ENCODE measurements at places on chromosomes 5 and 9.

GRCh38 chr5:141564216-141564692 is 54.5 kb downstream of the DIAPH1 start:
- DNase-seq = peak; percentile 55

DNA sequence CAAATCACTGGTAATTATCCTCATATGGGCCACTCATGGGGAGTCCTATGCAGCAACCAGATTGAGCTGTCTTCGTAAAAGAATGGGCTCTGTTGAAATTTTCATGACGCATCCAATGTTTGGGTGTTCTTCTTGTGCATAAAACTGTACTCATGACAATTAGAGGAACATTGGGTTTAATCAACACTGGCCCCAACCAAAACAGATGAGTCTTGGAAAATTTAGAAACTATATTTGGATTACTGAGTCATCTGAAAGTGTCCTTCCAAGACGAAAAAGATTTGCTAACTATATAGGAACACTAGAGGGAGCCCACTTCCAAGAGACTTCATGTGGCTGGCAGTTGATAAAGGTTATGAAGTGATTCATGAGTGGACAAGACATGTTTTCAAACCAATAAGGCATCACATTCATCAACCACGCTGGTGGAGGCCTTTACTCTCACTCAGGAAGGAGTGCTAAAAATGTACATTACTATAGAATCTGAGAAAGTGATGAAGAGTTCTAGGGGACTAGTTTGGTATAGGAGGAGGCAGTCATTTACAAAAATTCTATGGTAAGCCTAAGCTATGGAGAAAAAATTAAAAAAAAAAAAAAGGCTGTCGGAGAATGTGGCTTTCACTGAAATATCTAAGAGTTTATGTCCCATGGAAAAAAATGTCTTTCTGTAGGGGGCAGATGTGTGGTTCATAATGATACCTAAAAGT is 313.5 kb downstream of the PRDM9 start:
- no peak for DNase-seq

GRCh38 chr9:137321726-137322361 is 19.8 kb upstream of the NRARP start:
- DNase-seq = no peak

DNA sequence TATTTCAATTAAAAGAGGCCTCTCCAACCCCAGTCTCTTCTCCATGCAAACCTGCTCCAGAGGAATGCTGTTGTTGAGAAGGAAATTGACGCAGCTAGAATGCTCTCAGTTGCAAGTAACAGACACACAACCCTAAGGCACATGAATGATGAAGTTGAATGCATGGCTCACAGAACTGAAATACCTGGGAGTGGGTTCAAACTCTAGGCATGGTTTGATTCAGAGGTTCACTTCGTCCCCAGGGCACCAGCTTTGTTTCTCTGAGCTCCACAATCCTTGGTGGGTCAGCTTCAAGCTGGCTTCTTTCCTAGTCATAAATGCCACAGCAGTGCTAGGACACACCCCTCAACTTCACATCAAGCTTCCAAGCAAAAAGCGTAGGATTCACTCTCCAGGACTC is 4.6 kb downstream of the ACTL7B start:
- no peak for DNase-seq

- DNase-seq = no peak
Measured at GRCh38 chr5:126746290-126746689, 30.6 kb upstream of the LMNB1 start.

- DNase-seq = no peak
Measured at GRCh38 chr5:124234022-124234769, 512.2 kb downstream of the ZNF608 start.

- peak; percentile 83 for DNase-seq
Measured at GRCh38 chr5:1294835-1295649, at the start of gene TERT. Gene TERT (minus strand): TSS chr5:1295068. CDS start chr5:1294989, 79 bp downstream.

DNA sequence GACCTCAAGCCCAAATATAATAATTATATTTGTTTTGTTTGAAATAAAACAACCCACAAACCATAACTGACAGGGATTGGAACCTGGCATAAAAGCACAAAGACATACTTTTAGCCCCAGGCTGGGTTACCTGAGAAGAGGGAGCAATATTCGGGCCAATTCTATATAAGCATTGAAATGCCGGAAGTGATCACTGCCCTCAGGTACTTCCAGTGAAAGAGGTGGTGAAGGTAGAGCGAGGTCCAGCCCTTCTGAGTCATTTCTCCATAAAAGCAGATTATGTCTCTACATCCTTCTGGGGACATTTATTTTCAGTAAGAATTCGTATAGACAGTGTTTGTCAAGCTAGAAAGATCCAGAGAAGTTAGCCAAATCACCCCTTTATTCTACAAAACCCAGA is 59.6 kb downstream of the GCNT4 start:
- DNase-seq = no peak

DNA sequence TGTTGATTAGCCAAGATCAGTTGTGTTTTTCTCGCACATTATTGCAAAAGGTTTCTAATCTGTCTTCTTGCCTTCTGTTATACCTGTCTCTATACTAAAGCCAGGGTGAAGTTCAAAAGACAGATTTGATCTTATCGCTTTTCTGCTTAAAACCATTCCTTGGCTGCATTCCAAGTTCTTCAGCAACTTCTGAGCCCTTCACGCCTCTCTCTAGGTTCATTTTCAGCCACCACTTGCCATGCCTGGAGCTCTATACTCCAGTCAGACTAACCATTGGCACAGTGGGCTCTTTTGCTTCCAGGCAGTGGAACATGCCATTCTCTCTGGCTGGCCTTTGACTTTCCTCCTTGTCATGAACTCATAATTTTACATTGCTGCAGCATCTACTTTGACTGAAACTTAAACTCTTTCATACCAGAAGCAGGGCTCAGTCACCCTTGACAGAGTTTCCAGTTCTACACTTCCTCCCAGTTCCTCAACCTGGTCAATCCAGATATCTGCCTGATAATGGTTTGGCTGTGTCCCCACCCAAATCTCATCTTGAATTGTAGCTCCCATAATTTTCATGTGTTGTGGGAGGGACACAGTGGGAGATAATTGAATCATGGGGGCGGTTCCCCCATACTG is 114.4 kb downstream of the SLC12A2 start:
- DNase-seq = no peak

- no peak for DNase-seq
Measured at GRCh38 chr9:108474356-108474755, 381.4 kb downstream of the ACTL7B start.

GRCh38 chr5:159765135-159765433 is 151.2 kb upstream of the ADRA1B start:
- DNase-seq = no peak

- DNase-seq = no peak
Measured at GRCh38 chr5:143614831-143615230, 197.1 kb upstream of the HMHB1 start.

GRCh38 chr9:2749485-2749884 is 32.2 kb downstream of the KCNV2 start:
- no peak for DNase-seq

- peak; percentile 45 for DNase-seq
Measured at GRCh38 chr9:75891277-75891741, 836 bp downstream of the PCSK5 start.

DNA sequence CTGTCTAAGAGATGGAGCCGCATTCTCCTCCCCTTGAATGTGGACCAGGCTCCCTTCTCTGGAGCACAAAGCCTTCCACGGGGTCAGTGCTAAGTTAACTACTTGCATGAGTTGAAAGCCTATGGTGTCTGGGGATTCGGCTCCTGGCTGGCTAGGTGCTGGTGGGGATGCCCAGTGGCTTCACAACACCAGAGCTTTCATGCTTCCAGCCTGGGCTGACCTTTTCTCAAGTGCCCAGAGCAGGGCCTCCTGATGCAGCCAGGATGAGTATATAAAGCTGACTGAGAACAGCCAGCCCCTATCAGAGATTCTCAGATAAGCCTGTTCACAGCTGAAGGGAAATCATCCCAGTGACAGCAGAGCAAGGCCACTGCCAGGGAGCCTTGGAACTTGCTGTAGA is 11.8 kb downstream of the GALNT12 start:
- DNase-seq = no peak

DNA sequence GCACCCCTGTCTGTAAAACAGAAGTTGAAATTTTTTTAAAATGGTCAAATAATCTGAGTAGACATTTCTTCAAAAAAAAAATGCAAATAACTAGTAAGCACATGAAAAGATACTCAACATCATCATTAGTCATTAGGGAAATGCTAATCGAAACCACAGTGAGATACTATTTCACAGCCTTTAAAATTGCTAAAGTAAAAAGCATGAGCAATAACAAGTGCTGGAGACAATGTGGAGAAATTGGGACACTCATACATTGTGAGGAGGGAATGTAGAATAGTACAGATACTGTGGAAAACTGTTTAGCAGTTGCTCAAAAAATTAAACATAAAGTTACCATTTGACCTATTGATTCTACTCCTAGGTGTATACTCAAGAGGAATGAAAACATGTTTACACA is 58.4 kb upstream of the RUSC2 start:
- no peak for DNase-seq

DNA sequence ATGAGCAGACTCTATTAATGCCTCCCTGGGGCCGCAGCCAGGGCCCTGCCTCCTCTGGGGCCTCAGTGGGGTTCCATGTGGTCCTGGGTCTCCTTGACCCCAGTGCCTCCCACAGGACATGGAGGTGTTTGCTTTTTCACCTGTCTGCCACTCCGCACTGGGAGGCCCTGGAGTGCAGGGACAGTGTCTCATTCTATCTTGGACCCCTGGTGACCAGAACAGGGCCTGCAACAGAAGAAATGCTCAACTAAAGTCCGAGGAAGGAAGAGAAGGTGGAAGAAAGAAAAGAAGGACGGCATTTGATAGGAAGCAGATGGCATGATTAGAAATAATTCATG is 243.2 kb downstream of the CDK5RAP2 start:
- no peak for DNase-seq

- DNase-seq = no peak
Measured at GRCh38 chr9:25917731-25918362, 239.6 kb upstream of the TUSC1 start.

DNA sequence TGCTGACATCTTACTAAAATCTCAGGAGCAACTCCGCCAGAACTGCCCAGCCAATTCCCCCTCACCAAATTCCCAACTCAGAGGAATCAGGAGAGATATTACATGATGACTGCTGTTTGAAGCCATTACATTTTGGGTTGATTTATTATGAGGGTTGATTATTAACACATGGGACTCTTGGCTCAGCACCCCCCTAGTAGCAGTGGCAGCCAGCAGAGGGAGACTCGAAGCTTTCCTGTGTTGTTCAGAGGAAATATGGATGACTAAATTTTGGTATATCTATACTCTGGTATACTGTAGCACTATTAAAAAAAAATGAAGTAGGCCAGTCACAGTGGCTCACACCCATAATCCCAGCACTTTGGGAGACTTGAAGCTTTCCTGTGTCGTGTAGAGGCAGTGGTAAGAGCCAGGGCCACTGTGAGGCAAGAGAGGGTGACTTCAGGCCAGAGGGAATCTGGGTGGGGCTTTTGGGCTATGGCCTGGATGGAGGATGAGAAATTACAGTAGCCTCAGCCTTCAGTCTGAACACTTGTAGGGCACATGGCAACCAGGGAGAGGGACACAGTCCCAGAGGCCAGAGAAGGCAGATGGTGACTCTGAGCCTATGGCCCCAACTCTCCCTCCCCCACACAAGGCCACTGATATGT is 111.4 kb downstream of the LHX2 start:
- no peak for DNase-seq

GRCh38 chr9:79116041-79116440 is 455.7 kb upstream of the TLE4 start:
- no peak for DNase-seq

DNA sequence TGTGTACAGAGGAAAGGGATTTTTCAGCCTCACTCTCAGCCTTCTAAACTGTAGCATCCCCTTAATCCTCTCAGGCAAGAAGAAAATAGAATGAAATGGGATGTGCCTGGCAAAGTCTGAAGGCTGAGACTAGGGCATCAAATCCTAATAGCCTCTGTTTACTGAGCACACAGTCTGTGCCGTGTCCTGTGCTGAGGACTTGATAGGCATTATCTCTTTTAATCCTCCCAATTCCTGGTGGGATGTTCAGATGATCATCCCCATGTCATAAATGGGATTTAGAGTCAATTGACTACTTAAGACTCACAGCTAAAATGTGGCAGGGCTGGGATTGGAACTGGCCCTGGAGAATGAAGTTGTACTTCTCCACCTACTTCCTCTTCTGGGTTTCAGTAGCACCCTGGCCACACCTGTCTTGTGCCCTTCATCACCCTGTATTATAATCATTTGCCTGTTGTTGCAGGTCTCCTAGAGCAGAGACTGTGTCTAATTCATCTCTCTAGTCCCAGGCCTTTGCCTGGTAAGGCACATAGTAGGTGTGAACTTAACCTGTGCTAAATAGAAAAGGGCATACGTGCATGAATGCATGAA is 81.0 kb downstream of the WWC1 start:
- no peak for DNase-seq

GRCh38 chr5:142644640-142645361 is 41.1 kb downstream of the FGF1 start:
- DNase-seq = no peak

DNA sequence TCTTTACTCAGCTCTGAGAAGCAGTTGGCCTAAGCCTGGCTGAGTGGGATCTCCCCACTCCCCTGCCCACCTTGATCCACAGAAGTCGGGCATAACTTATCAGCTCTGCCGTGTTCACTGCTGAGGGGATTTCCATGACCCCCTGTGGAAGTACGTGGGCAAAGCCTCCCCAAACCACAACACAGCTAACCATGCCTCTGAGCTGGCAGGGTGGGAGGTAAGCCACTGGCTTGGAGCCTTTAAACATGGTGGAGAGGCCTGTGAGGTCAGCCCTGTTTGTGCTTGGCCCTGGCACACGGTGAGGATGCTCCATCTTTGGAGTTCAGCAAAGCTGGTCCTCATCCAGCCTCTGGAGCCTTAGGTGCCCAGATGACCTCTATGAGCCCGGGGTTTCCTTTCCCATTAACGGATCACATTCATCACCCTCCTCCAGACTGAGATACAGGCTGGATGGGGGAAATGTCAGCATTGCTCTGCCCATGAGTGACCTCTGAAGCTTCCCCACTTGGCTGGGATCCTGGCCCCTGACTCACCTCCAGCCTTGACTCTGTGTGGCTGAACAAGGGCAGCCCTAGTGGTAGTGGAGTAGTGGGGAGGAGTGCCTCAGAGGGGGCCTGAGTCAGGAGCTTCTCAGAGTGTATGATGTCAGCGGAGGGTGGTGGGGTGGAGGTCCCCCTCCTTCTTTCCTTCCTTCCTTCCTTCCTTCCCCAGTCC is 6.2 kb downstream of the PDLIM4 start:
- peak; percentile 38 for DNase-seq

- DNase-seq = no peak
Measured at GRCh38 chr5:125198270-125198974, 452.0 kb upstream of the ZNF608 start.

DNA sequence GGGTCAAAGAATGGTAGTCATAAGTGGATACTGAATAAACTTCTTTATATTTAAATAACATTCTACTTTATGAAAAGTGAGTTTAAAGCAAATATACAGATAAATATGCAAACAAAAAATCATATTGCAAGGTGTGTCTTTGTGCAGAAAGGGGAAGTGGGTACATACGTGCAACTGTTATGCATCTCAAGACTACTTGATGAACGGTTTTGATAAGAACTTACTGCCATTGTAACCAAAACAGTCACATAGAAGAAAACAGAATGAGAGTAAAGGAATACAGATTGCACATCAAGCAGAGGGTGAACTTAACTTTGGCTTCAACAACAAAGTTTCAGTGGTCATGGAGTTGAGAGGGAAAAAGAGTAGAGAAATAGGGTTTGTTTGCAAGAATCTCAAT is 9.9 kb downstream of the CAMK4 start:
- DNase-seq = no peak

GRCh38 chr5:135037519-135038204 is 3.6 kb upstream of the PITX1 start:
- DNase-seq = no peak
